ENCODE measurements at places on chromosomes 13 and 19.

DNA sequence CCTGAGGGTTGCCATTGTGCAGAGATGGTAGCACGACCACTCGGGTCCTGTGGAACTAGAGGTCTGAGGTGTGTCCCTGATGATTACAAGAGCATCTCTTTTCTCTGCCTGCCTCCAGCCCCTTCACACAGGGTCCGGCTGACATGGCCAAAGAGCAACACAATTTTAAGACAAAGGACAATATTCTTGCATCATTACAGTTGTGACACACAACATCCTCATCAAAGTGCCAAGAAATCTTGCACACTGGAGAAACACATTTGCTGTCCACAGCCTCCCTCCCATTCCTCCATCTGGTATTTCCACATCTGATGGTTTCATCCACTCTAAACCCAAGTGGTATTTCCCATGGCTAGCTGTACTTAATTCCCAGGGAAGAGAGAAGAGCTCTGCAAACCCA is 12.8 kb downstream of the COL4A1 start:
- H3K27me3 ChIP-seq: no peaks in the 10 kb centered on the region
- peak overlapping the region; percentile 10 for H3K27ac ChIP-seq
- peaks cover 25% of the 10 kb centered on the region for H3K36me3 ChIP-seq
- H3K4me3 ChIP-seq: no peak overlapping the region
- no peak for DNase-seq

DNA sequence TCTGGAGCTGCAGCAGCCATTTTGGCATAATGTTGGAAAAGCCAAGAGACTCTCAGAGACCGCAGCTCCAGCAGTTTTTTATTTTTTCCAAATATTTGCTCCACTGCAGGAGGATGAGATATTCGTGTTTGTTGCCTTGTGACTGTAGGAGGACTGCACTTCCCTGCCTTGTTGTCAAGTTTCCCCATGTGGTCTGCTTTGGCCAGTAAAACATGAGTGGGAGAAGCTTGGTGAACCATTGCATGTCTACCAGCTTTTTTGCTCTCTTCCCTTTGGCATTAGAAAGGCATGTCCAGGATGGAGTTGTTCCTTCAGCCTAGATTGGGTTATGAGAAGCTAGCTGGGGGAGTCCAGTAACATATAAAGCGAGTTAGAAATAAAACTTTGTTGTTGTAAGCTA is 47.7 kb upstream of the ALOX5AP start:
- H3K27me3 ChIP-seq: no peaks in the 10 kb centered on the region
- no peak overlapping the region for H3K27ac ChIP-seq

DNA sequence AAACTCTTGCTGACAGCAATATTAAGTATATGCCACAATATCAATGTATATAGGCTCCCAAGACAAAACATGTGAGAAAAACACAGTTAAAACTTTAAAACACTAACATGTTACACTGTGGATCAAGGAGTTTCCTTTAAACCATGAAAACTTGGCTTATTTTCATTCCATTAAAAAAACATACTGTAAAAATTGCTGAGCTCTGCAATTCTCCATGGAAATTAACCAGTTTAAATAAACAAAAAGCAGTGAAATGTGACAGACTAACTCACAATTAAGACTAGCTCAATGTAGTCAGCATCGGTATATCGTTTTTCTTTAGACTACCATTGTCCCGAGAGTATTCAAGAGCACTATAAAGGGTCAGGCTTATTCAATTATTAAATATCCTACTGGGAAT is 930.5 kb upstream of the SLITRK1 start:
- H3K27ac ChIP-seq: no peak overlapping the region
- no peak overlapping the region for H3K4me3 ChIP-seq
- no peaks in the 10 kb centered on the region for H3K36me3 ChIP-seq
- no peaks in the 10 kb centered on the region for H3K4me1 ChIP-seq
- DNase-seq: peak; percentile 22
- H3K27me3 ChIP-seq: no peaks in the 10 kb centered on the region

DNA sequence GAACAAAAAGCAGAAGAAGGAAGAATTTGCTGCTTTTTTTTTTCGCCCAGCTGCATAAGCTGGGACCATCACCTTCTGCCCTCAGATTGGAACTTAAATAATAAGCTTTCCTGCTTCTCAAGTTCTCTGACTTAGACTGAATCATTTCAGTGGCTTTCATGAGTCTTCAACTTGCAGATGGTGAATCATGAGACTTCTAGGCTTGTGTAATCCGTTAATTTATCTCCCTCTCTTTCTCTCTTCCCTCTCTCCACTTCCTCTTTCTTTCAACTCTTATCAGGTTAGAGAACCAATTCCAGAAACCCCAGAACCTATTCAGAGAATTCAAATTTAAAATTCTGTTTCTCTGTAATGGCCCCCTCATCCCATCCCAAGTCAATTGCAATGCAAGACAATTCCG is 1153.7 kb downstream of the PCDH9 start:
- no peak overlapping the region for H3K27ac ChIP-seq
- H3K4me1 ChIP-seq: no peaks in the 10 kb centered on the region
- no peaks in the 10 kb centered on the region for H3K36me3 ChIP-seq
- no peaks in the 10 kb centered on the region for H3K27me3 ChIP-seq

GRCh38 chr19:7670150-7670783 is 1.4 kb downstream of the RETN start:
- H3K27me3 ChIP-seq: peaks cover 22% of the 10 kb centered on the region
- H3K4me3 ChIP-seq: peak overlapping the region; percentile 24
- H3K36me3 ChIP-seq: no peaks in the 10 kb centered on the region
- H3K4me1 ChIP-seq: peaks cover 6% of the 10 kb centered on the region
- DNase-seq: peak; percentile 35
- H3K27ac ChIP-seq: no peak overlapping the region

DNA sequence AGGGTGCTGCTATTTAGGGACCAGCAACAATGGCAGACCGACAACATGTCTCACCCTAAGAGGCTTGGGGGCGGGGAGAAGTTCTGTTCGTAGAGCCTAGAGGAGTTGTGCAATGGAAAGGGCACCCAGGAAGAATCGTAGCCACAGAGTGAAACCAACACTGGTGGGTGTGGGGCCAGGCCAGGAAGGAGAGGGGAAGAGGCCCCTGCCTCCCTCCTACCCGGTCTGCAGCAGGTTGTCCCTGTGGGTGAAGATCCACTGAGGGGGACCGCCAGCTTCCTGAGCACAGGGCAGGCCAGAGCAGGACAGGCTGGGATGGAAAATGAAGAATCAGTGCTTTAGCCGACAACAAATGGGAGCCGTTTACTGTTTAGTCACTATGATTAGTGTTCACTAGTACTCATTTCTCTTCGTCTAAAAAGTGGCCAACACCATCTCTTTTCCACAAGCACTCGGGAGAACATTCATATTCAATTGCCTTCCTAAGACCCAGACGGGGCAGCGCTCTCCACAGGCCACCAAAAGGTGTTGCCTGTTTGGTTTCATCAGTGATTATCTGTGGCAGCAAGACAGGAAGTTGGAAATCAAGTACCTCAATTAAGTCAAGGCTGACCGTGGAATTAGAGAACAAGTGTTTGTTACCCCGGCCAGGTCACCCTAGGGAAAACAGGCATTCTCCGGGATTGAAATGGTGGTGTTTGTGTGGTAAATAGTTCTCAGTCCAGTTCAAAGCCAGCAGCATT is 1.1 kb upstream of the ATP11A start:
- DNase-seq: peak; percentile 56
- peaks cover 26% of the 10 kb centered on the region for H3K4me1 ChIP-seq
- no peaks in the 10 kb centered on the region for H3K36me3 ChIP-seq
- peak overlapping the region; percentile 71 for H3K4me3 ChIP-seq
- H3K27ac ChIP-seq: peak overlapping the region; percentile 88

All from muscle of leg (tissue), 16 donors.